Activated CD4-positive, alpha-beta T cell treated with anti-CD3 and anti-CD28 coated beads, Interleukin-2, amount 50 U/mL, for 16 hours (primary cell): ENCODE measurements at places on chromosomes 12 and 14.

DNA sequence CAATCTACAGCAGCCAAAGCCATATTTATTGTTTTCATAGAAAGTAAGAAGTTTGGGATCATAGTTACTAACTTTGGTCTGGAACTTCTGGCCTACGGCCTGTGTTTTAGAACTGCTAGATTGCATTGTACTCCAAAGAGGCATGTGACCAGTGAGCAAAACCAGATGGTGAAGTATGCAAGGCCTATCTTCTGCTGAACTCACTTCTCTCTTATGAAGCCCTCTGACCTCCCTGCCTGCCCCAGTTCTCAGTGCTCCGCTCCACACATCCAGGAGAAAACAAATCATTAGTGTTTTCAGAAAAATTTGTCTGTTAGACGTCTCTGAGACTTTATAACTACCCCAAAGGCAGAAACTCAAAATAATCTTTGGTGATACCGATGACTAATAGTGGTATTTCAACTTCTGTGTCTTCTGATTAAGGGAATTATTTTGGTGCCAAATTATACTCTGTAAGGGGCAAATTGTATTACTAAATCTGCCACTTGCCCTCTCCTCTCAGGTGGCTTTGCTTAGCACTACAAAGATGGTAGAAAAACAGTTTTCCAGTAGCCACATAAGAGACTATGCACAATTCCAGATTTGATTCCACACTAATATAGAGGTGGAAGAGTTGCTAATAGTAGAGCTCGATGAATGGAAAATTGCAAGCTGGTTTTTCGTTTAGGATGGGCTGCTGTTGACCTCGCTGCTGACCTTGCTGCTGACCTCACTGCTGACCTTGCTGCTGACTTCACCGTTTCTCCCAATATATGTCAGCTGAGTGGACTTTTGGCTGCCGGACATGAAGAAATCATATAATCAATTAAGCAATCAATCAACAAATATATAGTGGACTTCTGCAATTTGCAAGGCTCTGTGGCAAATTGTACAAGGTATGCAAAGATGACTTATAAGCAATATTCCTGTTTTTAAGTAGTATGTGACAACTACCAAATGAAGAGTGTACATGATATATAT, 147.5 kb downstream of the KITLG start:
- DNase-seq, result no peak

- DNase-seq, result no peak
These were observed 349.0 kb downstream of the GLT1D1 start for GRCh38 chr12:129202109-129202814.

DNA sequence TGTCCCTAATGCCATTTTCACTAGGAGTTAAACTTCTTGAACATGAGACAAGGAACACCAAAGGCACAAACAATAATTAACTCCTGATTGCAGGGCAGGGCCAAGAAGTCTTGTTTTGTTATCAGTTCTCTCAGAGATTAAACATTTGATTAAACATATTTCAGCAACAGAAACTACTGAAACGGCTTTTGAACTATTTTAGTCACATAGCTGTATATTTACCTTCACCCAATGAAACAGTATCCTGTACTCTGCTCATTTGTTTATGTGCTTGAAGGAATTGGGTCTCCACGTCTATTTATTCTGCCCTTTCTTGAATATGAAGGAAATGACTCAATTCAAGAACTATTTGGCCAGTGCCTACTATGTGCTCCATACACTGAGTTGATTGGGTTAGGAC, 51.3 kb upstream of the PTCSC3 start:
- no peak for DNase-seq

DNA sequence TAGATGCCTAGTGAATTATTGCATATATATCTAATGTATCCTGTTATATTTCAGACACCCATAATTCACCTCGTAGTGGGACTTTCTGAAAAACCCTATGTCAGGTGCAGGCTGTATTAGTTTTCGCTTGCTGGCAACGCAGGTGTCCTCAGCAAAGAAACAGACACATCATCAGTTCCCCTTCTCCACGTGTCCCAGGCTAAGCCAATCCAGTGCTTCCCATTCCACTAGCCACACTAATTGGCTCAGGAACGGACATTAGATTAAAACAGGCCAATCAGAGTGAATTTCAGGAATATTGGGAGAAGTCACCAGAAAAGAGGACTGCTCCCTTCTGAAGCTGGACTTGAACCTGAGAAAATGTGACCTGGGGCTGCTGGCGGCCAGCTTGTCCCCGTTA, 151.3 kb downstream of the PTPN11 start:
- DNase-seq, result no peak

- DNase-seq, result no peak
These were observed 87.3 kb upstream of the RFLNA start for GRCh38 chr12:124207617-124208016.

DNA sequence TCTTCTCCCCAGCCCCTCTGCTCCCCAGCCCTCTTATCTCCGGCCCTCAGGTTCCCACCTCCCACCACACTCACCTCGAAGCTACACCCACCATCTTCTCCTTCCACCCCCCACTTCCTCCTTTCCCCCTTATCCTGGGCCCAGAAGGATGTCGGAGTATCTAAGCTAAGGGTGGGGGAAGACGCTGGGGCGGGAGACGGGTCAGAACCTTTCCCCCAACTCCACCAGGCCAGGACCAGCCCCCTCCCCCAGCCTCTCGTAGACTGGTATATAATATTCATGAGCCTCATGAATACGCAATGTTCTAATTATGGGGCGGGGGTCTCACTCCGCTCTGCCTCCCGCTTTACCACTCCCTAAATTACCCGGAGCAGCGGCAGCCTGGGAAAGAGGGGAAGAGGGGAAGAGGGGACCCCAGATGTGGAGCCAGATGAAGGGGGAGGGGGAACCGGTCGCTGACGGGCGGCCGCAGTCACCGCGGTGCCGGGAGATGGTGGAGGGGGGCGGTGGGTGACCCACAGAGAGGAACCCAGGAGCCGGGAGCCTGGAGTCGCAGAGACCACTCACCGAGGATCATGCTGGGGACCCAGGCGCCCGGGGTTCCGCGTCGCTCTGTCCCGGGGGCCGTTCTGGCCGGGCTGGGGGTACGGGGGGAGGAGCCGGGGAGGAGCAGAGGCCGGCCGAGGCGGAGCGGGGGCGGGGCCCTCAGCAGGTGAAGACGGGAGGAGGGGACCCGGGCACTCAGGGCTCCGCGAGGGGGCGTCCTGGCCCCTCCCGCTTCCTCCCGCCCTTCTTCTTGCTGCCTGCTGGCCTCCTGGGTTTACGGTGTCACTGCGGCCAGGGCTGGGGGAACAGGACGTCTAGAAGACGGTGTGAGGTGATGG, 6.4 kb upstream of the ZNF385A start:
- peak; percentile 46 for DNase-seq

DNA sequence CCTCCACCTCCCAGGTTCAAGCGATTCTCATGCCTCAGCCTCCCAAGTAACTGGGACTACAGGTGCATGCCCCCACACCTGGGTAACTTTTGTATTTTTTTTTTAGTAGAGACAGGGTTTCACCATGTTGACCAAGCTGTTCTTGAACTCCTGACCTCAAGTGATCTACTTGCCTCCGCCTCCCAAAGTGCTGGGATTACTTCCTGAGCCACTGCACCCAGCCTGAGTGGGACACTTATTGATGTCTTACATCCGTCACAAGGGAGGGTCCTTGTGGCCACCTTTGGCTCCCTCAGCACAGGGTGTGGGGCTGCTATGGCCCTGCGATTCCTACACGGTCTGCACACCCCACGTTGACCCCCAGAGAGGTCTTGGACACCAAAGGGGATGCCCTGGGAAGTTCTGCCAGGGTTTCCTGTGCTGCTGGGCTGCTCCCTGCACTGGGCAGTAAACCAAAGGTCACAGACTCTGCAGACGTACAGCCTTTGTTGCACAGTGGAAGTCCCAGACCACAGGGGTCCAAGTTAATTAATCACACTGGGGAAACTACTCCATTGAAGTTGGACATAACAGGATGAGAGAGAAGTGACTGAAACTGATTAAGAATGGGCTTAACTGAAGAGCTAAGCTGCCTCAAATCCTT, 95.7 kb downstream of the SAMD4A start:
- no peak for DNase-seq

DNA sequence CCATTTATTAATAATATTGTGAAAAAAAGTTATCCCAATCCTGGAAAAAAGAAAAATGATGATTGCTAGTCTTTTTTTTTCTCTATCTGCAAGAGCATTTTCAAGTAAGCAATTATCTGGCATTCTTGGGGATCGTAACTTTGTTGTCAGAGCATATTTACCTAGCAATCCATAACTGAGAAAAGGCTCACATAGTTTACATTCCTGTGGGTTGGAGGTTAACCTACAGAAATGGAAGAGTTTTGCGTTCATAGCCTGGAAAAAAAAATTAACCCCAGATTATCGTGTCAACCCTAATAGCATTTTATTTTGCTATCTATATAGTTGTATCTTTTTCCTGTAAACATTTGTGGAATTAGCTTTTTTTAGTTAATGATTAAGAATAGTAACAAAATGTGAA, 292.3 kb downstream of the DAD1 start:
- DNase-seq, result no peak

DNA sequence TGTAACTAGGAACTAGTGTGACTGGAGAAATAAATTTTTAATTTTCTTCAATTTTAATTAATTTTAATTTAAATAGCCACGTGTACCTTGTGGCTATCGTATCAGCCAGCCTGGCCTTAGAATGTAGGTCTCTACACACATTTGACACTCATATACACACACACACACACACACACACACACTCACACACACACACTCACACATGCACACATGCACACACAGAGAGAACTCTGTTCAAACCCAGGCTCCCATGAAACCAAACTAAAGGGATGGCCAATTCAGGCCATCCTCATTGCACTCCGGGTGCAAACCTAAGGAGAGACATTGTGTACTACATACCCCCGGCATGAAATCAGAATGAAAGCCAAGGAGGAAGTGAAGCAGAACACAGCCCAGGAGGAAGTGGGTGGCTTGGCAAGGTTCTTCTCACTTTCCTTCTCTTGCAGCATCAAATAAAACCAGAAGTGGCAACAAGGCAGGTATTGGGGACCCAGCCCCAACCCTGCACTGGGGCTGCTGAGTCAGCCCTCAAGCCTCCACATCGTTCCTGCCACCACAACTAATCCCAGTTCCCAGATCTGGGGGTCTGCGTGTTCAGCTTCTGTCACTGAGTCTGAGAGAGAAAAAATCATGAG, 26.2 kb upstream of the CHPT1 start:
- peak; percentile 52 for DNase-seq

GRCh38 chr12:54588890-54589267, 420 bp upstream of the PPP1R1A start:
- DNase-seq, result no peak

DNA sequence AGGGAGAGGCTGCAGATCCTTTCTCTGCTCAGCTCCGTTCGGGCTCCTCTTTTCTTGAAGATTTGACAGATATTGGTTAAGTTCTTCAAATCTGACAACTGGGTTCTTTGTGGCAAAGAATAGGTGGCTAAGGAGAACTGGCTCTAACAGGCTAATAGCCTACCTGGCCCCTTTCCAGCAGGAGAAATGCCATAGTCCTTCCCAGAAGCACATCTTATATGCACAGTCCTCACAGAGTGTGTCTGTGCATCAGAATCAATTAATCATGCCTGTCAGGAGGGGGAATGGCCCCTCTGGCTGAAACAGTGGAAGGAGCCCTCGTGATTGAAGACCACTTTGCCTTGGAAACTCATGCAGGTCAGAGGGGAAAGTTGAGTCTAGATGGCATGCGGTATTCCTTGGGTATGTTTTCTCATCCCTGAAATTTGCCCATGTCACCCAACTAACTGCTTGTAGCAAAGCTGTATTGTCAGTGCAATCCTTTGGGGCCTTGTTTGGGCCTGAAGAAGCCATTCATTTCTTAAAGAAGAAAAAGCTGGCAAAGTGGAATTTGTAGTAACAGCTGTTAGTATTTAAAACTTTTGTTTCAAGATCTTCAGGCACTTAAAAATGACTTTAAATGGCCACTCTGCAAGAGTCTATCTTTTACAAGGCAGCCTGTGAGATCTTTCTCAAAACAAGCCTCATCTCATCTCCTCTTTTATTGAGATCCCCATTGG, 251.5 kb downstream of the ZFP36L1 start:
- no peak for DNase-seq

DNA sequence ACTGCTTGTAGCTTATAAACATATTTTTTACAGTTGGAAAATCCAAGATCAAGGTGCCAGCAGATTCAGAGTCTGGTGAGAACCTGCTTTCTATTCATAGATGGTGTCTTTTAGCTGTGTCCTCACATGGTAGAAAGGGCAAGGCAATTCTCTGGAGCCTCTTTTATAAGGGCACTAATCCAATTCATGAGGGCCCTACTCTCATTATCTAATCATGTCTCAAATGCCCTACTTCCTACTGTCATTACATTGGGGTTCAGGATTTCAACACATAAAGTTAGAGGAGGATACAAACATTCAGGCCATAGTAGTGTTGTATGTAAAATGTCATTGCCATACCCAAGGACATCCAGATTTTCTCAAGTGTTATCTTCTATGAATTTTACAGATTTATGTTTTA, 496.4 kb downstream of the TMTC2 start:
- DNase-seq, result no peak

DNA sequence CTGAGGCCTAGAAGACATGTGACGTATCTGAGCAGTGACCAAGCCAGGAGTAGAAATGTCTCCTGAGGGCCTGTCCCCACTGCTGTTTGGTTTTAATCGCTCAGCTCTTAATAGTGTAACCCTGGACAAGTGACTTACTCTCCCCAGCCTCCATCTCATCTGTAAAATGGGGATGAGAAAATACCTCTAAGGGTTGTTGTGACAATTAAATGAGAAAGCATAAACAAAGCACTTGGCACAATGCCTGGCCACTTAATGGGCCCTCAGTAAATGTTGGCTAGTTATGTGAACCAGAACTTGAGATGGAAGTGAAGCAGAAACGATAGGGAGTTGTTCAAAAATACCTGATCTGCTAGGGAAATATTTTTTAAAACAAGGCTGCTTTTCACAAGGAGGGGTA, 58.2 kb downstream of the HMGA2 start:
- no peak for DNase-seq

- no peak for DNase-seq
These were observed 215.5 kb downstream of the AACS start for GRCh38 chr12:125280482-125281377.

DNA sequence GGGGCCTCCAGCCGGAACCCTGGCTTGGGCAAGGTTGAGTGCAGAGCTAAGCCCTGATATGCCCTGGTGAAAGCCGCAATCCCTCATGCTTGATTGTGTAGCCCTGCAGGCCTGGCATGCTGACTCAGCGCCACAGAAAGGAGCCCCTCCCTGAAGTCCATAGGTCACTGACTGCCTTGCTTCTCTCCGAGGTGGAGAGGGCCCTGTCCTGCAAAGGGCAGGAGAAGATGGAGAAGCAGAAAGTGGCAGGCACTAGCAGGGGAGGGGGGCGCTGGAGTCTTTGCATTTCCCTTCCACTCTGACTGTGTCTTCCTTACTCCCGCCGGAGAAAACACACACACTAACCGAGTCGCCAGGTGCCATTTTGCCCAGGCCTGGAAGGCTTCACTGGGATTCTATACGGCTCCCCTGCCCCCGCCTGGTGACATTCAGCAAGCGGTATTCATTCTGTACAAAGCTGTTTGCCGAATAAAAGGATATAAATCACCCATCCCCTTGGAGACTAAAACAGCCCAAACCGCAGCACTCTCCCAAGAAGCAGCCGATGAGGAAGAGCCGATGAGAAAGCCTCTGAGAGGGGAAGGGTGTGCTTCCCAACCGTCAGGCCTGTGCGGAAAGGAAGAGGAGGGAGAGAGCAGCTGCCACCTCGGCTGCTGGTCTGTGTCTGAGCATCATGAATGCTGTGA, 69.8 kb downstream of the SLC6A12 start:
- DNase-seq, result no peak

- peak; percentile 85 for DNase-seq
These were observed 22.1 kb upstream of the LGMN start for GRCh38 chr14:92770484-92770883.
